Activated CD8-positive, alpha-beta memory T cell treated with anti-CD3 and anti-CD28 coated beads, Interleukin-2, amount 10 ng/mL, durations not matched to agents 7 days and 5 days (primary cell): ENCODE measurements at places on chromosomes 3 and 15. TPM values are rescaled to one million over a fixed set of nuclear protein-coding genes. Genes with fewer than 3 reads are reported as not detected.

Gene GPR160
- 6.4 TPM for total RNA-seq

Gene EEF1AKMT4
- 6.7 TPM for total RNA-seq

Gene GPR87
- 0.53 TPM for total RNA-seq

Gene SH3BP5
- 19.4 TPM for total RNA-seq

Gene ISLR
- total RNA-seq, result not detected

- DNase-seq, result no peak
These were observed 61.9 kb downstream of the VGLL3 start for GRCh38 chr3:86929046-86929445.

- no peak for DNase-seq
These were observed 341.3 kb upstream of the ADAMTS9 start for GRCh38 chr3:65029130-65029529.

- DNase-seq, result no peak
These were observed 31.0 kb upstream of the SLCO2A1 start for GRCh38 chr3:134060561-134061385.

DNA sequence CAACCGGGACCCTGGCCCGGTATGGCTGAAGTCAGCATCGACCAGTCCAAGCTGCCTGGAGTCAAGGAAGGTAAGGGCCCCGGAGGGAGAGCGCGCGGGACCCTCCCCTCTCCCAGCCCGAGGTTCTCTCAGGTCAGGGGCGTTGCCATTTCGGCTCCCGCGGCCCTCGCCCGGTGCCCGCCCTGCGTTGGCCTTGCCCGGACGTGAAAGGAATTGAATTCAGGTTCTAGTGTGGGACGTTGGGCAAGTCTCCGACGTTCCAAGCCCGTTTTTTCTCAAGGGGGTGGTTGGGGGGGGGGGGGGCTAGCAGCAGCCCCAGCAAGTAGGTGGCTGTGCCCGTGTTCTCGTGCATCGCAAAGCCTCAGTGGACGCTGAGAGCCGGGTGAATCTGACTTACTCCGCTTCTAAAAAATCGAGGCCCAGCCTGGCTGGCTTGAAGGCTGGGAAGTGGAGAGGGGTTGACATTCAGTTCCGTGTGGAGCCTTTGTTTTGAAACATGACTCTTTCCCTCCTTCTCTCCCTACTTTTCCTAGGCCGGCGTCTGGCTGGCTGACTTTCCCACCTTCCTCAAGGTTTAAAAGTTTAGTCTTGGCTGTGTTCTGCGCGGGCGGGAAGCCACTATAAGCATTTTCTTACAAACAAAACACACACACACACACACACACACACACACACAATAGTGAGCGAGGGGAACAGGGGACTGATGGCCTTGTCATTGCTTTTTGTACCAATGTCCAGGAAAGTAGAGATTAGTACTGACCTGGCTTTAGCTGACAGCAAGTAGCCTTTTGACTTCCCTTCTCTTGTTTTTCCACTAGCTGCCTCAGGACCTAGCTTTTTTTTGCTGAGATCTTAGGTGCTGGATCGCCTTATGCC lies at the start of gene UTS2B:
Gene UTS2B, minus strand, starts transcription at position 873 of the 876 bp plus-strand sequence. CDS start 48,337 bp downstream, outside the sequence.
- DNase-seq, result no peak

DNA sequence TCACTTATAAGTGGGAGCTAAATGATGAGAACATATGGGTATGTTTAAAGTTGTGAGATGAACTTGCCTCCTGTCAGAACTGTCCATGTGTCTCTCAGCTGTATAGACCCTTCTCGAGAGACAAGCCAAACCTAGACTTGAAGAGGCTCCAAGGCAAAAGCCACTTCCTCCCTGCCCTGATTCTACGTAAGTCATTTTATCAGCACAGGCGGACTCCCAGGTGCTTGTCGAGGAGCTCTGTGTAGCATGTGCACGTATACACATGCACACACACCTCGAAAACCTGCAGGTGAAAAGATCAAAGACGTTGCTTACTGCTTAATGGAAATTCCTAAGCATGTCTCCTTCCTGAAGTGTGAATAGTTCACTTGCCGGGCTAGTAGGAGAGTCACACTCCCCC lies 5.6 kb upstream of the CLEC3B start:
- DNase-seq, result no peak

DNA sequence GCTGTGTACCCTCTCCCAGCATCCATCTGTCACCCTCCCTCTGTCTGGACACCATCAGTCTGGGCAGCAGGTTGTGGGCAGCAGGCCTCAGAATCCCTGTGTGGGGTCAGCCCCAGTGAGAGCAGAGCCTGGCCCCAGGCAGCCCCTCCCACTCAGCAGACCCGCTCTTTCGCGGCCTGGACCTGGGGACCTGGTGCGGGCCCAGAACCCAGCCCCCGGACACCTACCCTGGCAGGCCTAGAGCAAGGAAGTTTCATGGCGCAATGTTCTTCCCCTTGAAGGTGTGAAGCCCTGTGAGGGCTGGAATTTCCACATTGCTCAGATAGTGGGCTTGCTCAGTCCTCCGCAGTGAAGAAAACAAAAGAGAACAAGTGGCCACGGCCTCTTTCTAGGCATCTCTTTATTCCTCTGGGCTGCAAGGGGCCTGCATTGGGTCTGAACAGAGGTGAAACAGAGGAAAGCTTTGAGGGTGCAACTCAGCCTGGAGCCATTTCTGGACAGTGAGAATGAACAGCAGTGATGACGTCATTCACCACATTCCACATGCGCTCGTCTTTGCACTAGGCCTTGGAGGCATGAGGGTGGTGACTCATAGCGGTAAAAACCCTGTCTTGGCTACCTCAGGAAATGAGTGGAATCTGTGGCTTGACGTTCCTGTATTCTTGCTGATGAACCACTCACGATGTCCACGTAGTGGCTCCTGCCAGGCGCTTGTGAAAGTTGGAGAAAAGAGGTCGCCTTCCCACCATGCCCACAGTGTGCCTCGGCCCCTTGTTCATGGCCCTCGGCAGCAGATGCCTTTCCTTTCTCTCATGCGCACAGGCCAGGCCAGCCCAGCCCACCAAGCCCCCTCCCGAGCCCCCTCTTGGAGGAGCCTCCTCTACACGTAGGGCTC lies 66.1 kb downstream of the SLC30A4 start:
- DNase-seq, result peak; percentile 92

DNA sequence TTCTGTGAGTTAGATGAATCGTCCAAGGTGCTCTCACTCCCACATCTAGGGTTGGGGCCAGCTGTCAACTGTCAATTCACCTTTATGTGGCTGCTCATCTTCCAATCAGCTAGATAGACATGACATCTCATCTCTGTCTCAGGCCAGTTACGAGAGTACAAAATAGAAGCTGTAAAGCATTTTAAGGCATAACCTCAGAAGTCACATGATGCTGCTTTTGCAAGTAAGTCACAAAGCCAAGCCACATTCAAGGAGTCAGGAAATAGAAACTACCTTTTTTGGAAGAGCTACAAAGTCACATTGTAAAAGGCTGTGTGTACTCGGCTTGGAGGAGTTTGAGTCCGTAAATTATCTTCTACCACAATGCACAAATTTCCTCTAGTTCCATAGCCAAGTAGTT lies 5.1 kb upstream of the CCR1 start:
- DNase-seq, result peak; percentile 64

DNA sequence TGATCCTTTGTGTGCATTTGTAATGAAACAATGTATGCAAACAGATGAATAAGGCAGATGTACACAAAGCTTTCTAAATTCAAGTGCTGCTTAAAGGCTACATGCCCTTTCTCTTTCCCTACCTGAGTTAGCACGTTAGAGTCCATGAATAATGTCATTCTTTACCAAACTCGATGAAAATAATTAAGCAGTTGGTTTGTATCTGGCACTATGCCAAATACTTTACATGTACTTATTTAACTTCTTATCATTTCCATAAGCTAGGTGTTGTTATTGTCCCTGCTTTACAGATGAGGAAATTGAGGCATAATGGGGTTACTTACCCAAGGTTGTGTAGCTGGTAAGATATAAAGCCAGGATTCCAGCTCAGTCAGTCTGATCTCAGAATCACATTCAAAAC lies 2.4 kb downstream of the GPR171 start:
- no peak for DNase-seq

DNA sequence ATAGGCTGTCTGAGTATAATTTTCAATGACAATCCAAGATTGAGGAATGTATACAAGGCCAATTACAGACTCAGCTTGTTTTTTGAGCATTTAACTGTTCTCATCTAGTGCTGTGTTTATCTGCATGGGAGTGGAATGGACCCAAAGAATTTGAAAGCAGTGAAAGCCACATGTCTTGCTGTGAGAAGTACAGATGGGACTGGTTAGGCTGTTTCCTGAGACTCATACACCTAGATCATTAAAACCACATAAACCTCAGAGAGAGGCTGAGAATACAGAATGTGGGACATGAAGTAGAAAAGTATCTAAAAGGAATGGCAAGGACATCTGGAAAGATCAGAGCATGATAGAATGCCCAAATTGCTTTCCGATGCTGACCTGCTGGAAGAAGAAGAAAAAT lies 224.6 kb downstream of the NLGN1 start:
- no peak for DNase-seq

- no peak for DNase-seq
These were observed 36.2 kb upstream of the MGLL start for GRCh38 chr3:127858521-127858920.

DNA sequence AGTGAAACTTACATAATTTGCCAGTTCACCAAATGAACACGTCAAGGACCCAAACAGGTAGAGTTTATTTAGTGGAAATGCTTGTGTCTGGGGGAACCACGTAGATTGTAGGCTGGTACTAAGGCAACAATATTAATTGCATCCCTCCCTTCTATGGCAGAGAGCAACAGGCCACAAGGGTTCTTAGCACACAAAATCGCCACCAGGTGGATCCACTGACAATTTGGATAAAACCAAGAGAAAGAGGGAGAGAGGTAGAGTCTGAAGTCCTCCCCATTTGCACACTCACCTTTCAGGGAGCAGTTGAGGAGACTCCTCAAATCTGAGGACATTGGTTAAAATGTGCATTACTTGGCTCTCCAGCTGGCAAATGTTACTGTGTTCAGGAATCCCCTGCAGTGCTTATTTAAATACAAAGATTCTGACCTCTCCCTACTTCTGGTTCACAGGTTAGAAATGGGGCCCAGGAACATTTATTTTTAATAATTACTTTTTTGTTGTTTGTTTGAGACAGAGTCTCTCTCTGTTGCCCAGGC lies 181.0 kb upstream of the FEZF2 start:
- DNase-seq, result no peak
